K562 (cell line): ENCODE measurements at places on chromosomes 3 and 15. TPM values are rescaled to one million over a fixed set of nuclear protein-coding genes. Genes with fewer than 3 reads are reported as not detected.

- no peaks in the 10 kb centered on the region for H3K4me1 ChIP-seq
- no peak for DNase-seq
- H3K4me3 ChIP-seq: no peak overlapping the region
- no peaks in the 10 kb centered on the region for H3K36me3 ChIP-seq
- H3K27ac ChIP-seq: no peak overlapping the region
Observed at GRCh38 chr3:179961071-179961702, 75.5 kb downstream of the PEX5L start.

DNA sequence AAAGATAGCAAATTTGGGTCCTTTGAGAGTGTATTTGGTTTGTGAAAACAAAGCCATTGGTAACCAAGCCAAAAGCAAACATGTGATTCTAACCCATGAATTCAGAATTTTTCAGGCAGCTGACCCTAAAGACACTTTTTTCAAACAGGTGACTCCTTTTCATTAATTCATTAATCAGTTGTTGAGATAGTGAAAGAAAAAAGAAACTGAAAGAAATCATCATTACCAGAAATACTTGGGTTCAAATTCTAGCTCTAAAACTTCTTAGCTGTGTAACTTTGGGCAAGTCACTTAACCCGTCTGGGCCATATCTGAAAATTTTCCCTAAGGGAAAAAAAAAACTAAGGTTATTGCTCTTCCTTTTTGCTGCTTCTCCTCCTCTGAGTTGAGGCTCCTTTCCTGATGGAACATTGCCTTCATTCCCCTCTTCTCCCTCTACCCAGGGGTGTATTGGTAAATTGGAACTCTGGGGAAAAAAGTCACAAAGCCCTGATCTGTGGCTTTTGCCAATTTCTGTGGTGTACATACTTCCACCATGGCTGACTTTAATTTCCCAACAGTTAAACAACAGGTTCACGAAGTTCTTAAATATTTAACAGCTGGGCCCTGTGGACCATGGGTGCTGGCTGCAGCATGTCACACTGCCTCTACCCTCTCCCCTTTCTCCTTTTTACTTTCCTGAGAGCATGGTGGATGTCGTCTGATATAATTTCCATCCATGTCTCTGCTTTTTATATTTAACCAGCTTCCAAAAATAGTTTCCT is 120.3 kb downstream of the ASB7 start:
- no peak for DNase-seq
- H3K27ac ChIP-seq: no peak overlapping the region
- no peaks in the 10 kb centered on the region for H3K36me3 ChIP-seq
- H3K27me3 ChIP-seq: peaks cover 37% of the 10 kb centered on the region
- H3K4me1 ChIP-seq: no peaks in the 10 kb centered on the region

GRCh38 chr3:7759630-7760029 is 742.0 kb upstream of the LMCD1 start:
- H3K4me3 ChIP-seq: no peak overlapping the region
- no peak overlapping the region for H3K27ac ChIP-seq
- no peaks in the 10 kb centered on the region for H3K4me1 ChIP-seq

- no peaks in the 10 kb centered on the region for H3K36me3 ChIP-seq
- no peaks in the 10 kb centered on the region for H3K27me3 ChIP-seq
- H3K4me3 ChIP-seq: no peak overlapping the region
- no peak overlapping the region for H3K27ac ChIP-seq
Observed at GRCh38 chr3:166446291-166446690, 609.1 kb upstream of the BCHE start.

DNA sequence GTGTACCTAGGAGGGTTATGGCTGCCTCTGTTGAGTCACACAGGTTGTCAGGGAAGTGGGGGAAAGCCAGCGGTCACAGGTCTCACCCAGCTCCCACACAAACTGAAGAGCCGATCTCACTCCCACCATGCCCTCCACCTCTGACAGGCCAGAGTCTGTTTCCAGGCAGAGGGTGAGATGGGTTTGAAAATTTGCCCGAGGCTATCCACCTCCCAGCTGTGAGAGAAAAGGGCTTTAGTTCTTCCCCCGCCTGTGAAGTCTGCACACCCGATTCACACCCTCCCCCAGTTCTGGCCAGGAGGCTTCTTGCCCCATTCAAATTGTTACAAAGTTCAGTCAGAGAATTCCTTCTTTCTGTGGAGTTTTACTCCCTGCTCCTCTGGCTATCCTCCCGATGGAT is 446.9 kb downstream of the EDEM1 start:
- no peak overlapping the region for H3K27ac ChIP-seq
- DNase-seq: no peak
- no peaks in the 10 kb centered on the region for H3K27me3 ChIP-seq
- no peaks in the 10 kb centered on the region for H3K36me3 ChIP-seq

DNA sequence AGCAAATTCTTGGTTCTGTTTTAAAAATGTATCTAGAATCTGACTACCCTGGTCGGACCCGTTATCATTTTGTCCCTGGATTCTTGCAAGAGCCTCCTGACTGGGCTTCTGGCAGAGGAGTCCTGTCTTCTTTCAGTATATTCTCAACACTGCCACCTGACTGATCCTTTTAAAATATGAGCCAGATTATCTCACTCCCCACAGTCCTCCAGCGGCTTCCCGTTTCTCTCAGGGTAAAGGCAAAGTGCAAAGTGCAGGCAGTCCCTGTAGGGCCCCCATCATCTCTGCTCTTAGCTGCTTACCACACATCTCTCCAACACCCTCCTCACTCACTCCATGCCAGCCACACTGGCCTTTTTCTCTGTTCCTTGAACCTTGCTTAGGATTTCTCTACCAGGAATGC is 28.4 kb downstream of the CRTC3 start:
- H3K36me3 ChIP-seq: no peaks in the 10 kb centered on the region; the same call in 1 of the 3 replicates
- H3K4me1 ChIP-seq: peaks cover 22% of the 10 kb centered on the region
- DNase-seq: no peak
- peak overlapping the region; percentile 70; the same call in 1 of the 3 replicates for H3K27ac ChIP-seq

DNA sequence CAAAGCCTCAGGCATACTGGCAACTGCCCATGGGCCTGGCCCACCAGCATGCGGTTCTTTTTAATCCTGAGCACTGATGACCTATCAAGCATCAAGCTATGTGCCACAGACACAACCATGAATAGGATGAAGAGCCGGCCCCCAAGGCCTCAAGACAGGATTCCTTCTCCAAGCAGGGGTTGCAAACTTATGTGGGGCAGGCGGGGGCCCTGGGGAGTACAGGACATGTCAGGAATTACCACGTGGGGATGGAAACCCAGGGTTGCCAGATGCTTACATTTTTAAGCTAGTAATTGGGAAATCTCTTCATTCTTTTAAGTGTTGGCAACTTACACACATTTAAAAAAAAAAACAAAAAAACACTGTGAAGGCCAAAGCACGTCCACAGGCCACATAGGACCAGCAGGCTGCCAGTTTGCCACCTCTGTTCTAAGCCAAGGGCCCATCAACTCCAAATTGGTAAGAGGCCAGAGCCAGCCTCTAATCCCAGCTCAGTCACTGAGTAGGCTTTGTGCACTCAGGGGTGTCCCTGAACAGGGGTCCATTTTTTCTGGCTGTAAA is 32.8 kb downstream of the BDH1 start:
- no peaks in the 10 kb centered on the region for H3K36me3 ChIP-seq
- peaks cover 20% of the 10 kb centered on the region for H3K4me1 ChIP-seq
- no peak for DNase-seq
- H3K4me3 ChIP-seq: no peak overlapping the region
- H3K27me3 ChIP-seq: peaks cover 83% of the 10 kb centered on the region

DNA sequence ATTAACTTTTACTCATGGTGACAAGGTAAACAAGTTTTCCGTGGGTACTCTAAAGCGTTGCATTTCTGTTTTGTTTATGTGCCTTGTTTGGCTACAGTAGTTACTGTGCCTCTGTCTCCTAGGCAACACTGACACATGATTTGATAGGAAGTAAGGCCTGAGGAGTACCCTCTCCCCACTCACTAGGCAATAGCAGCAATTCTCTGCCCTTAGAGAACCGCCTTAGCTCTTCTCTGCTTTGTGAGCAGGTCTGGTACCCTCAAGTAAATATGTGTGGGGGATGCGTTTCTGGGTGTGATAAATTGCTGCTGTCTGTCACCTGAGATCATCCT is at the start of gene IL5RA:
Gene IL5RA, minus strand, starts transcription at position 76 of the 332 bp plus-strand sequence. CDS start 5,390 bp downstream, outside the sequence.
- no peaks in the 10 kb centered on the region for H3K36me3 ChIP-seq
- H3K4me3 ChIP-seq: no peak within 1 kb of the TSS
- DNase-seq: no peak
- H3K27me3 ChIP-seq: peaks cover 8% of the 10 kb centered on the region; the same call in 1 of the 2 replicates
- no peak within 1 kb of the TSS for H3K27ac ChIP-seq

- H3K27me3 ChIP-seq: no peaks in the 10 kb centered on the region
- no peak for DNase-seq
- H3K4me1 ChIP-seq: no peaks in the 10 kb centered on the region
- H3K4me3 ChIP-seq: no peak overlapping the region
Observed at GRCh38 chr3:129663045-129663446, 56.6 kb upstream of the PLXND1 start.

GRCh38 chr3:77146004-77146403 is 106.1 kb downstream of the ROBO2 start:
- no peaks in the 10 kb centered on the region for H3K36me3 ChIP-seq
- no peak overlapping the region for H3K27ac ChIP-seq
- no peaks in the 10 kb centered on the region for H3K4me1 ChIP-seq
- DNase-seq: no peak

DNA sequence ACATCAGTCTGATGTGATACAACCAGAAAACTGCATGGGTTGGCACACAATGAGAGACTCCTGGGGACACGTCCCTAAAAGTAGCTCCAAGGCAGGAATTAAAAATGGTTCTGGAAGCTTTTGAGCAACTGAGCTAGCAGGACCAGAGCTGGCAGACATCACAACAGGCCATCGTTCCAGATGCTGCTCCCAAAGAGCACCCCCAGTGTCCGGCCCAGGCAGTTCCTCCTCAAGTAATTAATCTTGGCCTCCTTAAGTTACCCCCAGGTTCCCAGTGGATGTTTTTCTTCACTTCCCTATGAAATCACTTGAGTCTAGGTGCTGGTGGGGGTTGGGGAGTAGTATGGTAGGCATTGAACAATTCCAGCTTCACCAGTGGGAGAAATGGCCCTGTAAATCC is 711.6 kb downstream of the MECOM start:
- no peaks in the 10 kb centered on the region for H3K27me3 ChIP-seq
- no peak overlapping the region for H3K4me3 ChIP-seq
- H3K4me1 ChIP-seq: no peaks in the 10 kb centered on the region
- no peaks in the 10 kb centered on the region for H3K36me3 ChIP-seq
- H3K27ac ChIP-seq: no peak overlapping the region

DNA sequence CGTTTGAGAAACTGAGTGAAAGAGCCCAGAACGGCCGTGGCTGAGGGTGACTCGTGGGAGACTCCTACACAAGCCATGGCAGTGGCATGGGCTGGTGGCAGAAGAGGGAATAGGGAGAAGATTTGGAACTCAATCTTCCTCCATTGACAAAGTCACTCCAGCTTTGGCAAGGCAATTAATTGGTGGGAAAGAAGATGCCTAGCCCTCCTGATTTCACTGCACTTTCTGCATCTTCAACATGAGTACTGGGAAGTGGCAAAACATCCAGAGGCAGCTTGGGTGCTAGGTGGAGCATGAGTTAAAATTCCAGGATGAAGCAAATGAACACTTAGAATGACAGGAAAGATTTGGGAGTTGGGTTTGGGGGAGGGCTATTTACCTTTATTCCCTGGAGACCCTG is 1.4 kb upstream of the TGFBR2 start:
- no peaks in the 10 kb centered on the region for H3K27me3 ChIP-seq
- H3K36me3 ChIP-seq: no peaks in the 10 kb centered on the region
- no peak overlapping the region for H3K27ac ChIP-seq
- no peak overlapping the region for H3K4me3 ChIP-seq

GRCh38 chr3:186102687-186103086 is 6.2 kb downstream of the ETV5 start:
- peaks cover 9% of the 10 kb centered on the region for H3K4me1 ChIP-seq
- H3K27ac ChIP-seq: no peak overlapping the region
- H3K4me3 ChIP-seq: no peak overlapping the region
- no peak for DNase-seq
- no peaks in the 10 kb centered on the region for H3K27me3 ChIP-seq

FOXB1 gene
- not detected in 2 replicates for polyA plus RNA-seq

CEP19 gene
- 3.1 and 3.5 TPM in 2 replicates for polyA plus RNA-seq

ISL2 gene
- 16.7 and 17.0 TPM in 2 replicates for polyA plus RNA-seq

SLC28A2 gene
- polyA plus RNA-seq: not detected in 2 replicates

MUC4 gene
- polyA plus RNA-seq: 0.07 TPM in 2 replicates

RAB43 gene
- polyA plus RNA-seq: 2.9 and 3.8 TPM in 2 replicates

LCMT2 gene
- 12.7 and 14.2 TPM in 2 replicates for polyA plus RNA-seq

ETV5 gene
- polyA plus RNA-seq: 13.7 and 15.9 TPM in 2 replicates

LRIG1 gene
- 0.05 and 0.08 TPM in 2 replicates for polyA plus RNA-seq

CLDN11 gene
- 0.05 and 0.16 TPM in 2 replicates for polyA plus RNA-seq
